Astrocyte of the hippocampus (primary cell): ENCODE measurements at places on chromosomes 4 and X.

DNA sequence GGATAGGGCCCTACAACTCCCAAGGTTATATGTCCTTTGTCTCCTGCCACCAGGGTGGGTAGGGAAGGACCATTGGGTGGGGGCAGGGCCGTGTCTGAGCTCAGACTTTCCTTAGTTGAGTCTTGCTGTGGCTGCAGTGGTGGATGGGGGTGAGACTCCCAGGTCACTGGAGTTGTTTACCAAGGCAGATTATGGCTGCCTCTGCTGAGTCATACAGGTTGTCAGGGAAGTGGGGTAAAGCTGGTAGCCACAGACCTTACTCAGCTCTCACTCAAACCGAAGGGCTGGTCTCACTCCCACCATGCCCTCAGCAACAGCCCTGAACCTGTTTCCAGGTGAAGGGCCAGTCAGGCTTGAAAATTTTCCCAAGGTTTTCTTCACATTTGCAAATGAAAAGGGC lies 58.8 kb upstream of the FAAH2 start:
- DNase-seq = peak; percentile 5

DNA sequence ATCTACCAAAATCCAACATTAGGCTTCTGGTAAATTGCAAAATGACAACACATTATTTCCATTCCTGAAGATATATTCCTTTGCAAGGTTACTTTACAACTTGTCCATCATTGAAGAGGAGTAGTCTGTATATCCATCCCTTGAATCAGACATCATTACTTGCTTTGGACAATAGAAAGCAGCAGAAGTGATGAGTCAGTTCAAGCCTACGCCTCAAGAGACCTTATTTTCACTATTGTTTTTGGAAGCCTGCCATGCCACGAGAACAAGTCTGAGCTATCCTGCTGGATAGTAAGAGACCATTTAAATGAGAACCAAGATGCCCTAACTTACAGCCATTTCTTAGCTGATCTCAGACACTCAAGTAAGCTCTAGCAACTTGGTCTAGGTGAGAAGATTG lies 246.0 kb upstream of the HHIP start:
- DNase-seq = peak; percentile 87

DNA sequence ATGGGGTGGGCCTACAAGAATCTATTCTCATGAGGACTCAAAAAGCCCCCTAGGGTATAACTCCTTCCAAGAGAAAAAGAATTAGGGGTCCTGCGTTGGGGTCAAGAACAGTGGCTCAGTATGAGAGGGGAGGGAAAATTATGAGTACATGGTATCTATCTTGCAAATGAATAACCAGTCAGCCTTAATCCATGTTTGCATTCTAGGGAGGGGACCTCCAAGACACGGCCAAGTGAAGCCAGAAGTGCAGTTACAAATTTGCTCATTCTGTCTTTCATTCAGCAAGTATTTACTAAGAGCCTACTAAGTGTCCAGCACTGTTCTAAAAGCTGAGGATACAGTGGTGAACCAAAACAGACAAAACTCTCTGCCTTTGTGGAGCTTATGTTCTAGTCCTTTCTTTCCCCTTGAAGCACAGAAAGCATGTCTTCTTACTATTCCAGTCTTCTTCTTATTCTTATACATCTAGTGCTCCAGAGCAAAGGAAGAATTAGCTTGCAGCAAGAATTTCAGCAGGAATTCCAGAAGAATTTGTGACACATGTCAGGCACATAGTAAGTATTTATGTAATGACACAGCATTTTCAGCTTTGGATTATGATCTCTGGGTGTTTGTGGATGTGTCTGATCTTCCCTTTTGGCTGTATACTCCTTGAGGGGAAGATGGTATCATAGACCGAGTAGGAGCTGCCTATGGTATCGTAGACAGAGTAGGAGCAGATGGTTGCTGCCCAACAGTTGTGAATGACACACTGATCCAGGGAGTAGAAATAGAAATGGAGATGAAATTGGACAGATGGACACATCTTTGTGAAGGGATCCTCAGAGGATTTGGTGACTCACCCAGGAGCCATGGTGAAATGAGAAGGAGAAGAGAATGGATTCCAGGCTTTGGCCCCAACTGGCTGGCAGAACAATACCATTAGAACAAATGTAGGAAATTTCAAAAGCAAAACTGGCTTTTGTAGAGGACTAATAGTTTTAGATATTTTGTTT lies 75.9 kb downstream of the COQ2 start:
- DNase-seq = no peak

DNA sequence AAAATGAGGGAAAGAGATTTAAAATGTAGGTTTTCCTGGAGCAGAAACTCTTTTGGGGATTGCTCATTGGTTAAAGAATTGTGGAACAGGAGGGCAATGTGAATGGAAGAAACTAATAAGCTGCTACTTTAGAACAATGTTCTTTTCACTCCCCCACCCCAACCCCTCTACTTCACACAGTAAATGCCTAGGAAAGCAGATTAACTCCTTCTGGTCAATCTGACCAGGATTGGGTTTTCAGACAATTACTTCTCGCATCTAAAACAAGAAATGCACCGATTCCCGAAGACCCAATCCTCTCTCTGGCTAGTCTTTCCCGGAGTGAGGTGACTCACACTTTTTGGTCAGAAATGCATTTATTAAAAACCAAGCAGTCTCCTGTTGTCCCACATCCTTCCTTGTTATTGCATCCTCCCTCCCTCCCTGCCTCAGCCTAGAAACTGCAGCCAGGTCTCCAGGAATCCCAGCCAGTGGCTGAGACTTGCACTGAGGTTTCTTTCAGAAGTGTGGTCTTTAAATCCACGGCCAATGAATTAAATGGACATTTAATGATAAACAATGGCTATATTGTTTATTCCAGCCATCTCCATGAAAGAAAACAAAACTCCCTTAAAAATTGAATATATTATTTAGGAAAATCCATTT lies 21.4 kb downstream of the MFAP3L start:
- peak; percentile 87 for DNase-seq

DNA sequence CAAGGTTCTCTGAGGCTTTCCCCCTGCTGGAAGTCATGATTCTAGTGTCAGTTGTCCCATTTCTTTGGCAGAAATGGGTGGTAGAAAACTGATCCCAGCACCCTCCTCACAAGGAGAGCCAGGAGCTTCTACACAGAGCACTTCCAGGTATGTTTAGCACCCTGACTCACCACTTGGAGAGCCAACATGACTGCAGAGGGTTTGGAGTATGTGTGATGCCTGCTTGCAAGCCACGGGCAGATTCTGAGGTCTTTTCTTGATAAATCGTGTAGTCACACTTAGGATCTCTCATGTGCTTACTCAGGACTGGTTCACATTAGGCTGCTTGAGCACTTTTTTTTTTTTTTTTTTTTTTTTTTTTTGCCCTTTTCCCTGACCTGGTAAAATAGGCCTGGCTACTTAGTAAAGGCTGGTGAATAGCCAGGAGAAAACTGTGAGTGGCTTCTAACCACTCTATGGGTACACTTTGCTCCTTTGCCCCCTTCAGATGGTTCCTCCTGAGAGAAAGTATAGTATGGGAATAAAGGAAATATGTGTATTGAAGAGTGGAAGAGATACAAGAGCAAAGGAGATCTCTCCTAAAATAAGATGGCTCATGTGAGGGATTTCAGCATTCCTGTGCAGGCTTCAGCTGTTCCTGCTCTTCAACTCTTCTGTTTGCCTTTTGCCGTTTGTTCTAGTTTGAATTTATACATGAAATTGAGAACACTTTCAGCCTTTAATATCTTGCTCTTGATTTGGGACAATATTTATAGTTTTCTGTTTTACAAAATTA lies 103.6 kb downstream of the EMCN start:
- no peak for DNase-seq

GRCh38 chrX:30795981-30796958 lies 92.8 kb downstream of the TAB3 start:
- no peak for DNase-seq

DNA sequence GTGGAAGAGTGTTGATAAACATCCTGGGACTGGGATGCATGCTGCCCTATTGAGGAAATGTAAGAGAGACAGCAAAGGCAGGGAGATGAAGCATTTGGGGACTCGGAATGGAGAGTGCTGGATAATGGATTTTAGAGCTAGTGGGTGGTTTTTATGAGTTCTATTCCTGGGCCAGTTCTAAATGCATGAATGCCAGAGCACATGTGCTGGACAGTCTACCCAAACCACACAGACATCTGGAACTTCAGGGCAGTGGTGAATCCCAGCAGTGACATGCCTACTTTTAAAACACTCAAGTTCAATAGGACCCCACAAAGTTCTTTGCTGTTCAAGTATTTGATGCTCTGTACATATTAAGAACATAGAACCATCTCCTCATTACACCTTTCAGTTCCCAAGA lies 133.9 kb downstream of the CBR4 start:
- DNase-seq = no peak

DNA sequence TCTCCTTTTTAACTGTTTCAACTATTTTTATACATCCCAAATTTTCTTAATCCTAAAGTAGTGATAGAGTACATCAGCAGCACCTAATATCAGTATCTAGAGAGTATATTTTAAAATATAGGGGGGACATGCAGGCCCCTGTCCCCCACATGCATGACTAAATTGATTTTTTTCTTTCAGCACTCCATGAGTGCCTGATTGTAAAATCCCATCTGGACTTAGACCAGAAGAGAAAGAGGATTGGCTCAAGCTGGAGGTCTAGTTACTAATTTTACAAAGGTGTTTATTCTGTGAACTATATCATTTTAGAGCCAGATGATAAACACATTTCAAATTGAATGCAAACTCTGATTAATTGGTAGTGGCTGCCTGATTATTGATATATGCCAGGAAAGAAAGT lies 1533.9 kb upstream of the PABPC4L start:
- no peak for DNase-seq

GRCh38 chr4:187258651-187259401 lies 535.2 kb upstream of the FAT1 start:
- DNase-seq = no peak

GRCh38 chr4:189940178-189941004 lies at the start of gene FRG1:
Gene FRG1, plus strand, starts transcription at chr4:189940872. Its CDS starts 138 bp downstream, at chr4:189941010.
- peak; percentile 98 for DNase-seq

DNA sequence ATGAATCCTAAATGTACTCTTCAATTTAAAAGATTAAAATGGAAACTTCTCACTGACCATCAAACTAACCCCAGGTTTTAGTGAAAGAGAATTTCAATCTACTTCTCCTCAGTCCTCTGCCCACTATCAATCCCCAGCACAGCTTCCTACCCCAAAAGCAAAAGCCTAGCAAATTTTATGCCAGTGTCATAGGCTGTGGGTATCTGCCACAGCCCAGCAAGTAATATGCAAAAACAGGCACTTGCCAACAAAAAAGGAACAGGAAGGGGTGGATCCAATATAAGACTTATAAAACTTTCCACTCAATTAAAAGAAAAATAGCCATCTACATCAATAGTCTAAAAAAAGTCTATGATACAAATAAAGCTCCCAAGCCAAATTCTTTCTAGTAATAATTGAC lies 22.3 kb downstream of the CAMK2D start:
- no peak for DNase-seq

- DNase-seq = no peak
Observed at GRCh38 chrX:119389214-119389613, 9.9 kb upstream of the SLC25A43 start.

- DNase-seq = no peak
Observed at GRCh38 chrX:130909469-130910136, 6.6 kb upstream of the ENOX2 start.

DNA sequence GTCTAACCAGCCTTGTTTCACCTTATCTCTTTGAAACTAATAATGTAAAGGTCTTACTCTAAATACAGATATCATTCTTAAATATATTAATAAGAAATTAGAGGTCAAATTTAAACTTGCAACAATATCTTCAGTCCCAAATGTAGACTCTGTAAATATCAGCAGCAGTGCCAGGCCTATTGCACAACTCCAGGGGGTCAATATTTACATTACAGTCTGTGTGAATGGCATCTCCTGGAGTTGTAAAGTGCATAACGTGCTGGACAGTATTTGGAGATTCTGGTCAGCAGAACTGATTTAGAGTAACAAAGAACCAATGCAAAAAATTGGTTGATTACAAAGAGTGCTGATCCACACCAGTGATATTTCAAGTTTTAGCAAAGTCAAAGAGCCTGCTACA lies 1225.9 kb downstream of the PCDH19 start:
- no peak for DNase-seq

DNA sequence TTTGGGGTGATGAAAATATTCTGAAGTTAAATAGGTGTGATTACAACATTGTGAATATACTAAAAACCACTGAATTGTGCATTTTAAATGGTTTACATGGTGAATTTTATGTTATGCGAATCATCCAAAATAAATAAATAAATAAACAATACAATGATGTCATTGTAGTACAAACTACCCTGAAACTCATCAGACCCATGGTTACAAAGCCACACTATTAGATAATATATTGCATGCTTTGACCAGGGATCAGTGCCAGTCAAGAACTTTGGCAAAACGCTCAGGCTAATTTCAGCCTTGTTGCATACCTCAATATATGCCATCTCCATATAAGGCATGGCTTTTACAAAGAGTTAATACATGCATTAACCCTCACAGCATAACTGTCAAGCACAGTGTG lies 45.5 kb upstream of the XIAP start:
- no peak for DNase-seq

- DNase-seq = no peak
Observed at GRCh38 chrX:71216485-71216884, 6.5 kb upstream of the GJB1 start.

DNA sequence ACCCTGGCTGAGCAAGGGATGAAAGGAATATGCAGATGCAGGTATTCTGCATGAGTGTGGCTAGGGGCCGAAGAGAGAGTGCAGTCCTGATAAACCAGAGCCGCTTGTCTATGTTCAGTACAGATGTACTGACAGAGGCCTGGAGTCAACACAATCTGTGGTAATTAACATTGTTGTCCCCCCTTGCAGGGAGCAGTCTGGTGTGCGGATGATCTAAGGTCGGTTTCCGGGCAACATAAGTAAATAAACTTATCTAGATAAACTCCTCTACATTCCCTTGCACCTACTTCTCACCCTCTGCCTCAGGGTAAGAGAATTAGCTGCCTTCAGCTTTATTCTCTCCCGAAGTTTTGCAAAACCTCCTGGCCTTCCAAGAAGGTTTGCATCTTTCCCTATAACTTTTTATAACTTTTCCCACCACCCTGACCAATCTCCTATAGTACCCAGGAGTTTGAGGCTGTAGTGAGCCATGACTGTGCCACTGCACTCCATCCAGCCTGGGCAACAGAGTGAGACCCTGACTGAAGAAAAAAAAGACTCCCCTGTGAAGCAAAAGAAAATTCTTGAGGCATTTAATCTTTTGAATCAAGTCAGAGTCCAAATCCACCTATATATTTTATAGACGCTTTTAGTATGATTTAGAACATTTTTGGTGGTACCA lies 26.6 kb downstream of the SNX25 start:
- DNase-seq = no peak
